Cortex of kidney (tissue), 1 donor: ENCODE measurements at places on chromosomes 1 and 21.

DNA sequence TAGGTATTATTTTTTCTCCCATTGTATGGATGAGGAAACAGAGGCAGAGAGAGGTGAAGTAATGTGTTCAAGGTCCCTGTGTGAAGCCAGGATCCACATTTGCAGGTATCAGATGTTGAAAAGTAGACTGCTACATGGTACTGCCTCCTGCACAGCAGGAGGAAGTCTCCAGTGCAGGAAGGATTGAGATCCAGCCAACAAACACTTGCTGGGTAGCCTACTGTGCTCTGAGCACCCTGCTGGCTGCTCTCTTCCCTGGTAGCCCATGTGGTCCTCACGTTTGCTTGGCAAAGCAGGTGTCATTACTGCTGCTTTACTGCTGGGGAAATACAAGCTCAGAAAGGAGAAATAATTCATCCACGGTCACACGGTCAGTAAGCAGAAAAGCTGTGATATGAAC is 21.3 kb upstream of the GRIK3 start:
- no peak for DNase-seq

- no peak for DNase-seq
These were observed 14.0 kb downstream of the RNF187 start for GRCh38 chr1:228500901-228501871.

DNA sequence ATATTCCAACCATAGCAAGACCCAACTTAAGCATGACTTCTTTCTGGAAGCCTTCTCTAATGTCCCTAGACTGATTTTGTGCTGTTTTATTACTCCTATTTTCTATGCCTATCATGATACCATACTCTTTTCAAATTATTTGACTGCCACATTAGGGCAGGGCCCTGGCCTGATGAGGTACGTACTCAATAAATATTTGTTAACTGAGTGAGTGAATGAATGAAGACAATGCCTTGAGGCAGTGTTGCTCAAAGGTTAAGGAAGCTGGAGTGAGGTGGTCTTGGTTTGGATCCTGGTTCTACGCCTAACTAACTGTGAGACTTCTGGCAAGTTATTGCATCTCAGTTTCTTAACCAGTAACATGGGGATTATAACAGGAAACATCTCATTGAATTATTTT is 38.3 kb upstream of the BACH1 start:
- no peak for DNase-seq

- no peak for DNase-seq
These were observed 4.3 kb downstream of the CR2 start for GRCh38 chr1:207458414-207458813.

- DNase-seq, result no peak
These were observed 40.3 kb downstream of the FH start for GRCh38 chr1:241479294-241479693.

DNA sequence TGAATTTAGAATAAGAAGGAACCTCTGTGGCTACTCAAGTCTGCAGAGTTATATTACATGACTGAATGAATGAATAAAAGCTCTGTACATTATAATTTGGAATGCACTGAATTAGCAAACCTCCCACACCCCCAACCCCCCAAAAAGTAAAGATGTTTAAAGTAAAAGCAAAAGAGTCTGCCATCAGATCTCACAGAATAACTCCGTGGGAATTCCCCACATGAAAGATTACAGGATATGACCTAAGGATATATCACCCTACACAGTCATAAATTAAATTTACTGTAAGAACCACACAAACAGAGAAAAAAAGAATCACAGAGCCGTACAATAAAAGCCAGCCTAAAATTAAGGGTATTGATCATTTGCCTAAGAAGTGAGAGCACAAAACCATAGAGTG is 587.3 kb downstream of the PTPRC start:
- DNase-seq, result no peak

DNA sequence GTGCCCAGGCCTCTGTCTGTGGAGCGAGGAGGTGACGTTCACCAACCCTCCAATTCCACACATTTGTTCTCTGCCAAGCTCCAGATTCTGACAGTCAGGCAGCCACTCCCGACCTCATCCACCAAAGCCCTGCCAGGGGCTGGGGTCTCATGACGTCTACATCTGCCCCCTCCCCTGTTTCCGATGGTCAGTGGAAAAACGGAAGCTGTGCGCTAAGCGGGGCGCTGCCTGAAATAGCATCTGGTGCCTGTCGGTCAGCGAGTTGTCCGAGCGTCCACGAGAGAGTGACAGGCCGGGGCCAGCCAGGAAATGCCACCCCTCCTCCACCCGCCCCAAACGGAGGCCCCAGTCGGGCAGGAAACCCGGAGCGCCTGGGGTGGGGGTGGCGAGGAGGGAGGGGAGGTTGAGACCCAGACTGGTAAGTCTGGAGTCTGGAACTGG is 3.2 kb upstream of the TAL1 start:
- no peak for DNase-seq

GRCh38 chr1:29258189-29258975 is 22.1 kb downstream of the PTPRU start:
- DNase-seq, result no peak

- DNase-seq, result no peak
These were observed 51.9 kb upstream of the CD34 start for GRCh38 chr1:207962716-207963426.

- no peak for DNase-seq
These were observed 171.7 kb upstream of the ST6GALNAC5 start for GRCh38 chr1:76695535-76695934.

DNA sequence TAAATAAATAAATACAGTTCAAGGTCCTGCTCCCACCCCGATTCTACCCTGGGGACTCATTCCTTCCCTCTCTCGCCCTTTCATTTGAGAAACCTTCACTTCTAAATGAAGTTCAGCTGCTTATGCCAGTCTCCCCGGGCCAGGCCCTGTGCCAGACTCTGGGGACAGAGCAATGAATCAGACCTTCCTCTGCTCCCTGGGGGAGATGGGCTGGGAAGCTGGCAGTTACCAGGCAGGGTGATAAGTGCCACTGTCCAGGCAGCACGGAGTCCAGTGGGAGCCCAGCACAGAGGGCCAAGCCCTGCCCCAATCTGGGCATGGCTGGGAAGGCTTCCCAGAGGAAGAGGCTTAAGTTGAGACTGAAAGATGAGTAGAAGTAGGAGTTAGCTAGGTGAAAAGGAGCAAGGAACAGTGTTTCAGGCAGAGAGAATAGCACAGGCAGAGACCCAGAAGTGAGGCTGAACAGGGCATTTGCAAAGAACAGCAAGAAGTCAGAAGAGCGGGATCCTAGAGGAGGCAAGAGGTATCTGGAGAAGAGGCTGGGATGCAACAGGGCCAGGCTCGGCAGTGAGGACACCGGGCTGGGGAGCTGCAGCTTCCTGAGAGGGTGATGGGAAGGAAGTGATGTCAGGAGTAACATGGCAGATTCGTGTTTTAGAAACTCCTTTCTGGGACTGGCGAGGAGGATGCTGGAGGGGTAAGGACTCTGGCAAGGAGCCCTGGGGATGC is 13.5 kb downstream of the KCNQ4 start:
- no peak for DNase-seq

DNA sequence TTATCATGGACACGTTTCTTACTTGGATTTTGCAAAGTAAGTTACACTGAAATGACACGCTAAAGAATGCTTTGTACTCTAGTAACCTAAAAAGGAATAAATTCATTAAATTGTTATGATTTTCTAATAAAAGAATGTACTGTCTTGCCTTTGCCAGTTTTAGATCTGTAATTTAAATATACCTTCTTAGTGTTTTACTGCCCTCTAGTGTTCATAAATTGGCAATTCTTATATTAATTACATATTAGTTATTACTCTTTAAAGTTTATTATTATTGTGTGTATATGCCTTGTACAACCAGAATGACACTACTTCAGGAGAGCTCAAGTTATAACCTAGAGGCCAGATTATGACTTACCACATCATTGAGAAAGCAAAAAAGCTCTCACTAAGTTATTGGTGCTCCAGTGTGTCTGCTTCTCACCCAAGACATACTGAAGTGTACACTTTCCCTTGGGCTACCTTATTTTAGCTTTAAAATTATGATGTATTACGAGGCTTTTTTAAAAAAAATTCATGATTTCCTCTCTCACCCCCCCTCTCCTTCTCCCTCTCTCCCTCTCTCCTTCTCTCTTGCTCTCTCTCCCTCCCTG is 169.9 kb downstream of the HS2ST1 start:
- no peak for DNase-seq

- DNase-seq, result no peak
These were observed 27.6 kb downstream of the NUP133 start for GRCh38 chr1:229480495-229480894.
